Thyroid gland (tissue), 4 donors: ENCODE measurements at places on chromosomes 7 and 10.
A peak's percentile ranks its signal among the peaks of the same experiment; 100 is the strongest.

DNA sequence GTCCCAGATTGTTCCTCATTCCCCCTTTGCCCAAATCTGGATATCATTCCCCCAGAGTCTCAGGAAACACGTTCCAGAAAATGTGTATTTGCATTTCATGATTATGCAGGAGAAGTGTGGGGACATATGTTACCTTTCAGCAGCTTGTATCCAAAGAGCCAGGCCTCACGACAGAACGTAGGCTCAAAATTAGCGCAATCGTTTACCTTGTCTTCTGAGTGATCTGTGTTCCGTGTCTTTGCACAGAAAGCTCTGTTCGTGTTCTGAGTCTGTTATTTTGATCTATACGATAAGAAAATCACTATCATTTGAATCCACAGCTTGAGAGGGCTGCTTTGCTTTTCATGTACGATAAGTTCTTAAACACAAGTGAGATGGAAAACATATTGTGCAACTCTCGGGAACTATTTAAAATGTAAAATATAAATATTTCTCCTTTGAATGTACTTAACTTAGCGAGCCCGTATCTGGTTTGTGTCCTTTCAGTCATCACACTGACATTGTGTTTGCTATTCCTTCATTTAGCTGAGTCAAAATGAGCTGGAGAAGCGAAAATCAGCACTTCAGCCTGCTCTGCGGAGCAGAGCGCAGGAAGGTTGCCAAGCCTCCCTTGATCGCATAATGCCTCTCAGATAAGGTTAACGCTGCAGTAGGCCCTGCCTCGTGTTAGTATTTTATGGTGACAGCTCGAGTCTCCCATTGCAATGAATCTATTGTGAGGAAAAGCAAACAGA, 80.2 kb upstream of the CACNB2 start:
- DNase-seq, result no peak

GRCh38 chr7:136709876-136710275, 158.6 kb upstream of the CHRM2 start:
- DNase-seq, result no peak

DNA sequence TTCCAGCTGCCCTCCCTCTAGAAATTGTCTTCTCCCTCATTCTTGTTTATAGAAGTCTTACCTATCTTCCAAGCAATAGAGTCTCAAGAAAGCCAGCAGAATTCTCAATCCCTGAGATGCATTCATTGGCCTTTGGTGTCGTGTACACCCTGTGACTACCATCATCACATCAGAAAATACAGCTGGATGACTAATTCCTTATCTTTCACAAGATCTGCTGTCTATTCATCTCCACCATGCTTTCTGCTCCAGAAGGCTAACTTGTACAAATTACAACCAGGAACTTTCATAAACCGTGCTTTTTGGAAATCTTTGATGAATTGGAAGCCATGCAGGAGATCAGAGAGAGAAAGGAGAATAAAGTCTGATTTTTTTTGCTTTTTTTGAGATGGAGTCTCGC, 1062.9 kb upstream of the GHITM start:
- DNase-seq, result no peak

GRCh38 chr7:64879086-64879730, 23.9 kb upstream of the ZNF273 start:
- no peak for DNase-seq

GRCh38 chr7:149415391-149416071, 45.3 kb downstream of the ZNF777 start:
- no peak for DNase-seq

DNA sequence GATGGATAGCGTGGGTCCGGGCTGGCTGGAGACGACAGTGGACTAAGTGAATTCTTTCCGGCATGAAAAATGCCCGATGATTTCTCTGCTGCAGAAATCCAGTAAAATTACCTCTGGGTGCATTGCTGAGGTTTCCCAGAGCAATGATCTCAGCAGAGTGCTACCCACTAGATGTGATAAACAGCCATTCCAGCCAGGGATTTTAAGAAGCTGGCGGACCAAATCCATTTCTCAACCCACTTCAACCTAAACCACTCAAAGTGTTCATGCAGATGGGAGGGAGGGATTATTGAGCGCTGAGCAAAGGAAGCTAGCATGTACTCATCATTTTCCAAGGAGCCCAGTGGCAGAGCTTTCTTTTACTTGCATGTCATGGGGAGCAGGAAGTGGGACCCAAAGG, 116.7 kb downstream of the PRKCQ start:
- DNase-seq, result peak; percentile 17

DNA sequence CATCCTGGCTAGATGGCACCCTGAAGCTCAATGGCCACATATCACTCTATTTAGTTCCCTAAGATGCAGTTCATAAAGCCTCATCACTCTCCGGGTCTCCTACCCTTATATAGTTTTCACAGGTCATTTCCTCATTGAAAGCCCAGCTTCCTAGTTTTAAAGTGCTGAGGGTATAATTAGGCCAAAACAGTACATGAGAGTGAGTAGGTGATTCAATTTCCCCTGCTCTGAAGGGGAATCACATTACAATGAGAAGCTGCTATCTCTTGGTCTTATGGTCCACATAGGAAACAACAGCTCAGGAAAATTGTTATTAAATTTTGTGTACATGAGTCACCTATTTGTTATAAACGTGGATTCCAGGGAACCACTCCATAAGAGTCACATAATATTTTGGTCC, 162.0 kb downstream of the SEMA3E start:
- DNase-seq, result no peak

DNA sequence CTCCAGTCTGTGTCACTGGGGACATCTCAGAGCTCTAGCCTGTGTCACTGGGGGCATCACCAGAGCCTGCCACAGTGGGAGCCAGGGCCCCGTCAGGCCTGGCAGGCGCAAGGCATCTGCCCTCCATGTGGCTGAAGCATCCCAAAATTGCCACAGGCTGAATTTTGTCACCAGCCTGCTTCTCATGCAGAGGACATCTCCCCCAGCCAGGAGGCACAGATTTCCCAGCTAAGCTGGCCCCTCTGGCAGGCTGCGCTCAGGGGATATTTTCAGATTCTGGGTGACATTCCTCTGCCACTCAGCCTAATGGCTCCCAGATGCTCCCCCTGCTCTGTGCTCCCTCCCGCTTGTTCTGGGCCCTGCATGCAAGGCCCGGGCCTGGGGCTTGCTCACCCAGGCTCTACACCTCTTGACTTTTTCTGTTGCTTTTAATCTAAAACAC, 64.6 kb downstream of the COL13A1 start:
- DNase-seq, result no peak

- DNase-seq, result no peak
Measured at GRCh38 chr10:86758189-86759072, 2.0 kb downstream of the BMPR1A start.

DNA sequence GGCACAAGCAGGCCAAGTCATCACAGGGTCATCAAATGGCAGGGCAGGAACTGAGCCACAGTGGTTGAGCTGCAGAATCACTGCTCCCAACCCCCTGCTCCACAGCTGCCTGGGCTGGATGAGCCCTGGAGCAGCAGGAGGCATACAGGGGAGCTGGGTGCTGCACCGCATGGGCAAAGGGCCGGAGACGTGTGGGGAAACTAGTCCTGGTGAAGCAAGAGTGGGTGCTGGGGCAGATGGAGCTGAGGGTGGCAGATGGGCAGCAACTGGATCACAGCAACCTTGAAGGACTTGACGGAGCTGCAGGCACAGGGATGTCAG, 16.0 kb upstream of the VOPP1 start:
- DNase-seq, result no peak

GRCh38 chr10:80453056-80453841, 861 bp upstream of the TSPAN14 start:
- DNase-seq, result no peak

DNA sequence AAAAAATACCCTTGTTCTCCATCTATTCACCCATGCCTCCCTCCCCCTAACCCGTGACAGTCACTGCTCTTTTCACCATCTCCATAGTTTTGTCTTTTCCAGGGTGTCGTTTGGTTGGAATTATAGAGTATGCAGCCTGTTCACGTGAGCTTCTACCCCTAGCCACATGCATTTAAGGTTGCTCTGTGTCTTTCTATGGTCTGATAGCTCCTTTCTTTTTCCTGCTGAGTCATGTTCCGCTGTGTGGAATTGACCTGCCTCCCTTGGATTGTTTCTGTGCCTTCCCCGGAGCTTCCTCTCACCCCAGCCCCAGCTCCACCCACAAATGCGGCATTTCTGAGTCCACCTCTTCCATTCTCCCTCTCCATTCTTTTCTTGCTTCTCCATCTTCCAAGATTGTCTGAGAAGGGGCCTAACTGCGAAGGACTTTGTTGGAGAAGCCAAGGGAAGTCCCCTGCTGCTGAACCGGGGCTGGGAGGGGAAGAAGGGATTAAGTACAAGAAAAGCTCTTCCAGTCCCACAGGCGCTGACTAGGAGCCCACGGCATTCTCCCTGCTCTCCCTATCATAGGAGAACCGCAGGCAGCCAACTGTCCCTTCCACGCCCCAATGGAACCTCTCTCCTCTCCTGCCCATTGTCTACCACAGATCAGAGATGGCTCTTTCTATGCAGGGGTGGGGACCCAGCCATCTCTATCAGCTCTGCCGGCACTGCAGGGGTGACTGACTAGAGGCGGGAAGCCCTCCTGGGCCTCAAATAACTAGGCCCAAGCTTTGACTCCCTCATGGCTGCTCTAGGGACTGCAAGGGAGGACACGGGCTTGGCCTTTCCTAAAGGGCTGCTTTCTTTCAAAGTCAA, 87.5 kb upstream of the ANLN start:
- no peak for DNase-seq

DNA sequence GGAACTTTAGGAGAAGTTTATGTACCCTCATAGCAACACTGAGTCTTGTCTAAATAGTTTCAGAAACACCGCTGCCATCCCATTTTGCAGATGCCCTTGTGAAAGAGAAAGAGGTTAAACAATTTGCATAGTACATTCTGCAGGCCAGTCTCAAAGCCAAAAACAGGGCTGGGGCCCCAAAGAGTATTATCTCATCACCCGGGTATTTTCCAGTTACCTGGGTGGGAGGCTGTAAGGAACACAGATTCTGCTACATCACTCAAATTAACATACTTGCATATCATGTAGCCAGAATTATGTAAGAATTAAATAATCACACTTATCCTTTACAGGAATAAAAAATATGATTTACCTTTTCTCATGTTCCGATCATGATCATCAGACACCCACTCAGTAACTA, 3.1 kb upstream of the FAM171A1 start:
- DNase-seq, result no peak

GRCh38 chr10:70618663-70619062, 16.1 kb upstream of the PRF1 start:
- no peak for DNase-seq

DNA sequence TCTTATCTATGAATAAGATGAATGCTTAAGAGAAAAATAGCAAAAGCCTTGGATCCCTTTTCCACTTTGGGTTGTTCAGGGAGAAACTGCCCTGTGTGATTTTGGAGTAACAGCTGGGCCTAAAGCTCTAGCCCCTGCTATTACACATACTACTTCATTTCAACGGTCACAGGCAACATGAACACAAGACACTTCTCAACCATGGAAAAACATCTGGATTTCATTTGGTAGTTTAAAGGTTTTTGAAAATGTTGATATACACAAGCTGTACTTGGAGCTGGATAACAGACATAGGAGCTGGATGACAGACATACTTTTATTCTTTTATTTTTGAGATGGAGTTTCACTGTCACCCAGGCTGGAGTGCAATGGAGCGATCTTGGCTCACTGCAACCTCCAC, 2.7 kb upstream of the CHUK start:
- no peak for DNase-seq

DNA sequence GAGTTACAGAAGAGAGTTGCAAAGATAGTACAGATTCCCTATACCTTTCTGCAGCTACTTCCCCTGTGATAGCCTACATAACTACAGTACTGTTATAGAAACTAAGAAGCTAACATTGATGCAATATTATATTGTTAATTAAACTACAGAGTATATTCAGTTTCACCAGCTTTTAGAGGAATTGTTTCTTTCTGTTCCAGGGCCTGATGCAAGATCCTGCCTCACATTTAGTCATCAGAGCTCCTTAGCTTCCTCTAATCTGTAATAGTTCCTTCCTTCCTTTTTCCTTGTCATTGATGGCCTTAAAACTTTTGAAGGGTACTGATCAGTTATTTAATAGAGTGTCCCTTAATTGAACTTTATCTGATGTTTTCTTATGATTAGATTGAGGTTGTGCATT, 56.8 kb downstream of the SDHAF3 start:
- no peak for DNase-seq

- no peak for DNase-seq
Measured at GRCh38 chr7:156778201-156778600, 114.8 kb downstream of the LMBR1 start.

DNA sequence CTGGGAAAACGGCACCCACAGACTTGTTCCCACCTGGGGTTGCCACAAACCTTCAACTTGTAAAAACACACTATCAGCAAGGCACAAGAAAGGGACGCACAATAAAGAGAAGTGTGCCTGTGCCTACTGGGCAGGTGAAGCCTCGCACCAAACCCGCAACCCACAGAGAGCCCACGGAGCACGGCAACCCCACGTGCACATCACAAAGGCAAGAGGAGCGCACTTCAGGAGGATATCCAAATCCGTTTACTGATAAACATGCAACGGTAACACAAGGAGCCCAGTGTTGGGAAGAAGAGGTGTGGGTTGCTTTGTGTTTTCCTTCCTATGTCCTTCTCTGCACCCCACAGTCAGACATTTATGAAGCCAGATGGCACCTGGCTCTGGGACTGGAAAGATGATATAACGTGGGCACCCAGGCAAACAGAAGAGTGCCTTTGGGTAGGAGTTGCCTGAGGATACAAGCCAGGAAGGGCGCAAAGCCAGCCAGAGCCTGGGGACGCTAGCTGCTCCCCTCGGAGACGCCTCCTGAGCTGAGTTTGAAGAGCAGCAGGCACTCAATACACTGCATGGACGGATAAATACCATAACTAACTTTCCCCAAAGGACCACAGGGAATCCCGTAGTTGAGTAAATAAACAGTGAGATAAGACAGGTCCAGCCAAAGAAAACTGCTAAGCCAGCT, 41.6 kb downstream of the TCERG1L start:
- peak; percentile 60 for DNase-seq

- DNase-seq, result no peak
Measured at GRCh38 chr7:155797262-155798250, 14.7 kb downstream of the SHH start.

DNA sequence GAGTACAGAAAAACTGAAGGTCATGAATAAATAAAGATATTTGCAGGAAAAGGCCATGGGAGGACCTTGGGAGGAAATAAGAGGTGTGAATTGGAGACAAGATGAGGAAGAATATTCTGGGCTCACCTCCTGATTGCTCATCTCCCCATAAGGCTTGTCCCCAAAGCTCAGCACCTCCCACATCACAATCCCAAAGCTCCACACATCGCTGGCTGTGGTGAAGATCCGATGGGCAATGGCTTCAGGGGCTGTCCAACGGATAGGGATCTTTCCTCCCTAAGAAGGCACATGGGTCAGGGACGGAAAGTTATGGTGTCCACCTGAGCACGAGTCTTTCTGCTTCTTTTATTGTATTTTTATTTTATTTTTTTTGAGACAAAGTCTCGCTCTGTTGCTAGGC, 12.9 kb downstream of the ZYX start:
- no peak for DNase-seq

DNA sequence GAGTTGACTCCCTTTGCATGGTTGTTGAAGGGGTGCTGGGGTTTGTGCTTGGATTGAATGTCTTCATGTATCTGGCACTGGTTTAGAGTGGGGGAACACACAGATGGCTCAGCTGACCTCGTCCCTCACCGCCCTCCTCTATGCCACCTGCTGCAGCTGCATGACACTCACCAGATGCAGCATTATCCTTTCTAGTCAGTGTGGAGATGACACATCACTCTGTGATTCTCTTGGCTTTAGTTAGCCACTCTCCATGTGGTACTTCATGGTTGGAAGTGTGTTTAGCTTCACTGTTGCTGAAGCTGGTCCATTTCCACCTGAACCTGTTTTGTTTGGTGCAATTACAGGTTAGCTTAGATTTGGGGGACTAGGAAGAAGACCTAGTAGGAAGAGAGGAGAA, 56.3 kb upstream of the BMPER start:
- no peak for DNase-seq
